ENCODE measurements at places on chromosomes 3 and 15. TPM values are rescaled to one million over a fixed set of nuclear protein-coding genes. Genes with fewer than 3 reads are reported as not detected.

Gene CCR8
- not detected for total RNA-seq

Gene GLDN
- total RNA-seq = 10.8 TPM

Gene KLHL40
- 0.12 TPM for total RNA-seq

Gene C2CD4A
- total RNA-seq = not detected

Gene EMC7
- 58.7 TPM for total RNA-seq

Gene RLBP1
- total RNA-seq = not detected

Gene PLA2G4B
- total RNA-seq = 5.7 TPM

Gene NME9
- total RNA-seq = 0.59 TPM

Gene RBP2
- not detected for total RNA-seq

Gene ITIH3
- total RNA-seq = not detected

Gene CTDSPL2
- total RNA-seq = 17.2 TPM

Gene SKIL
- total RNA-seq = 17.2 TPM

Gene CPLX3
- total RNA-seq = 4.1 TPM

Gene SNX33
- total RNA-seq = 12.0 TPM

Gene CHRD
- 4.6 TPM for total RNA-seq

Gene SLCO2A1
- total RNA-seq = 11.6 TPM

Gene NR1I2
- total RNA-seq = 0.12 TPM

Gene ARPIN
- total RNA-seq = 11.3 TPM

Gene WDR49
- total RNA-seq = 0.92 TPM

Gene LRRC3B
- 0.10 TPM for total RNA-seq

Gene SAMD7
- total RNA-seq = not detected

Gene CCDC191
- 0.99 TPM for total RNA-seq

Gene MST1R
- 2.3 TPM for total RNA-seq

Gene CAND2
- total RNA-seq = 69.2 TPM

Gene TRPM1
- not detected for total RNA-seq

Gene KCNH8
- total RNA-seq = 0.05 TPM

Gene BHLHE40
- total RNA-seq = 26.8 TPM

Gene PYGO1
- total RNA-seq = 7.8 TPM

Gene CAMKV
- not detected for total RNA-seq

Gene FRMD5
- 42.5 TPM for total RNA-seq

Gene GOLGA6L26
- total RNA-seq = not detected

Gene TMEM40
- total RNA-seq = 2.8 TPM

Gene CNTN6
- total RNA-seq = 0.07 TPM

Gene LRRIQ4
- total RNA-seq = not detected

Gene SCG5
- total RNA-seq = not detected
